ENCODE measurements at places on chromosomes 1 and 21.

DNA sequence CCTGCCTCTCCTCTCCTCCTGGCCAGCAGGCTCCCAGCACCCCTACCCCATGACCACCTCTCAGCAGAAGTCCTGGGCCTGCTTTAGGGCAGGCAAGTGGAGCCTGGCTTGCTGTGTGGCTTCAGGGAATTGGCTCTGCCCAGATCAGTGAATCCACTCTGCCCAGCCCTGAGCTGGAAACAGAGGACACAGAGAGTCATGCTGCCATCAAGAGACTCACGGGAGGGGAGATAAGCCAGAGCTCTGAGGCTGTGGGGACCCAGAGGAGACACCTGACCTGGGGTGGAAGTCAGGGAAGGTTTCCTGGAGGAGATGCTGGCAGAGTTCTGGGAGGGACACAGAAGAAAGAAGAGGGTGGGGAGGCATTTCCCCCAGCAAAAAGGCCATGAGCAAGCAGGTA is 54.2 kb downstream of the GLIS1 start:
- DNase-seq, result no peak

GRCh38 chr1:43345120-43345519 is 7.5 kb downstream of the MPL start:
- DNase-seq, result no peak

- no peak for DNase-seq
Observed at GRCh38 chr1:26349877-26350244, 4.1 kb downstream of the CRYBG2 start.

GRCh38 chr21:44628707-44629391 is 2.0 kb downstream of the KRTAP10-9 start:
- DNase-seq, result no peak

- DNase-seq, result no peak
Observed at GRCh38 chr1:117607471-117607870, 1.6 kb downstream of the TENT5C start.

DNA sequence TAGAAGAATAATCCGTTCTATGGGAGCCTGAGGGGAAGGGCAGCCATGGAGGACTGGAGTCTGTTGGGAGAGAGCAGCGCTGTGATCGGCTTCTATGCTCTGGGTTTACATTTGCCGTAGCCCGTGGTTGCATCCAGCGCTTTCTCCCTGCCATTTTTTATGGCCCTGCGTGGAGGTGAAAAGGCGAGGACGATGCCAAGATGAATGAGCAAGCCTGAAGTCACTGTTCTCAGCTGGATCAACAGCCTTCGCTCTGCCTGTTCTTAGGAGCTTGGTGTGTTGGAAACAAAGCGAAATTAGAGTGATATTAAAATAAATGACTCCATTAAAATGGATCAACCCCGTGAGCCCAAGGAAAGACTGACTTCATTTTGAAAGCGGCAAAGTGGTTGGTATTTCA is 120.2 kb downstream of the KCNJ6 start:
- no peak for DNase-seq

- no peak for DNase-seq
Observed at GRCh38 chr1:85629532-85629920, 49.0 kb downstream of the CCN1 start.
